ENCODE measurements at places on chromosomes 4 and X.
A peak's percentile ranks its signal among the peaks of the same experiment; 100 is the strongest.

GRCh38 chrX:48474127-48474526, 1.9 kb upstream of the FTSJ1 start:
- DNase-seq = peak; percentile 39

DNA sequence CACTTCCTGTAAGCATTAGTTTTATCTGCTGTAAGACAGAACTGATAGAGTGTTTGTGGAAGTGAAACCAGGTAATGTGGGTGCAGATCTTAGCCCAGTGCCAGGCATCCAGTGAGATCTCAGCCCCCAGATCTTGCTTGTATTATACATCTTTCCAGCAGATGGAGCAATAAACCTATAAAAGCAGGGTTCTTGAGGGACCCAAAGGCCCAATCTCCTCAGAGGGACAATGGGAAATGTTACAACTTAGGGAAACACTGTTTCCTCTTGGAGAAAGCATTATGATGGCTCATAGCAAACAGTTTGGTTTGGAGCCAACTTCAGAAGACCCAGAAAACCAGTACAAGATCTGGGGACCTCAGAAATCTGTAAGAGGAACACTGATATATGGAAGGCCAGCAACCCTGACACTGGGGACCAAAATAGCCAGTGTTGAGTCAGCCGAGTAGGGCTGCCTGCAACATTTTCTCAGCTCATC, 206.3 kb downstream of the SLC7A11 start:
- DNase-seq = peak; percentile 86

GRCh38 chrX:154719132-154719675, 31.7 kb downstream of the GAB3 start:
- DNase-seq = peak; percentile 80

GRCh38 chr4:184383497-184384055, 90.8 kb downstream of the IRF2 start:
- DNase-seq = peak; percentile 96

GRCh38 chrX:12011075-12011474, 127.2 kb upstream of the FRMPD4 start:
- no peak for DNase-seq

DNA sequence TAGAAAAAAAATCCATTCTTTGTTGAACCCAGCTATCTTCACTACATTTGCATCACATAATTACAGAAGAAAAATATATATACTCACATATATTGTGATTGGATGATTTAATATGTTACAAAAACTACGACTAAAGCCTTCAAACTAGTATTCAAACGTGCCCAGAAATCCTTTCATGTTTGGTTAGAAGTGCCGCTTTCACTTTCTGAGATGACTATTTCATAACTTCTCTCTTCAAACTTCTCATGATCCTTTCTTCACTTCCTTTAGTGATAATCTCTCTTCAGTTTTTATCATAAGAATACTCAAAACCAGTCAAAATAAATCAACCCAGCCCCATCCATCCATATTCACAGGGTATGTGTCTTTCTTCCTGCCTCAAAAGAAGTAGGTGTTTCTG, 50.8 kb upstream of the NAF1 start:
- no peak for DNase-seq

- DNase-seq = no peak
Observed at GRCh38 chrX:115504167-115504566, 56.8 kb upstream of the PLS3 start.

- no peak for DNase-seq
Observed at GRCh38 chr4:175238827-175239517, 320.8 kb downstream of the ADAM29 start.

- DNase-seq = peak; percentile 75
Observed at GRCh38 chr4:76546759-76547742, 112.0 kb downstream of the SHROOM3 start.

DNA sequence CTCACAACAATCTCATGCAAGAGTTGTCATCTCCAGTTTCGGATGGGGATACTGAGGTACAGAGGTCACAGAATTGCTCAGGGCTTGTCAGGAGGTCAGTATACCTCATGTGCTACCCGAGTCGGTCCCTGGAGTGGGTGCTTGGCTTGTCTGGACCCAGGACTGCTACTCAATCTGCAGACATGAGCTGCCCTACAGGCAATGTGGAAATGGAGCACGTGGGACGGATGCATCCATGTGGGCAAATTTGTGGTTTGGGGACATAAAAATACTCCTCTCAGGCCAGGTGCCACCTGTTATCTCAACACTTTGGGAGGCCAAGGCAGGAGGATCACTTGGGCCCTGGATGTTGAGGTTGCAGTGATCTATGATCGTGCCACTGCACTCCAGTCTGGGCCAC, 15.8 kb downstream of the USP11 start:
- no peak for DNase-seq

DNA sequence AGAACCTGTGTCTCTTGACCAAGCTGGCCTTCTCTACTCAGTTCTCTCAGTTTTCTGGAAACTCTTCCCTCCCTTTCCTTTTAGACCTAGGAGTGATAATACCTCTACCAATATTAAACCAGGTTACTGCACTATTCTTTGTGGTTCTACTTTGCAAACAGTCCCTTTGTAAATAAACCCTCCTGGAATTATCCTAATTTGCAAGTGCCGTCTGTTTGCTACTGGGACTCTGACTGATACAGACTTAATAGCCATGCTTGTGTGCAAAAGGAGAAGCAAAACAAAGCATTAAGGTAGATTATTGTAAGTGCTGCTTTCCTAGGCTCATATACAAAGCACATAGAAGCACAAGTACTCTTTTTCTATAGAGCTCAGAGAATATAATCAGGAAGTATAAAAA, 507.0 kb downstream of the INPP4B start:
- DNase-seq = no peak

- DNase-seq = peak; percentile 86
Observed at GRCh38 chr4:87555773-87556619, 26.8 kb upstream of the SPARCL1 start.

DNA sequence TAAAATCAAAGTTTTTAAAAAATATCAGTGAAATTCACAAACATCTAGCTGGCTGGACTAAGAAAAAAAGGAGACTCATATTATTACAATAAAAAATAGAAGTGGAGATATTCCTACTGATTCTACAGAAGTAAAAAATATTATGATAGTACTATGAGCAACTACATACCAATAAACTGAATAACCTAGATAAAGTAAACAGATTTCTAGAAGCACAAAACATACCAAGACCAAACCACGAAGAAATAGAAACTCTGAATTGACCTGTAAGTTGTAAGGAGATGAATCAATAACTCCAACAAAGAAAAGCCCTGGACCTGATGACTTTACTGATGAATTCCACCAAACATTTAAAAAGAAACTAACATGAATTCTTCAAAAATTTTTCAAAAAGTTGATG, 867.3 kb downstream of the PCDH18 start:
- peak; percentile 2 for DNase-seq

- no peak for DNase-seq
Observed at GRCh38 chr4:795726-796119, 30.2 kb downstream of the CPLX1 start.

- peak; percentile 18 for DNase-seq
Observed at GRCh38 chr4:7295197-7295910, 103.0 kb downstream of the SORCS2 start.

GRCh38 chr4:144318797-144319196, 178.3 kb upstream of the GYPA start:
- no peak for DNase-seq

- no peak for DNase-seq
Observed at GRCh38 chrX:41887691-41888090, 35.7 kb downstream of the CASK start.

DNA sequence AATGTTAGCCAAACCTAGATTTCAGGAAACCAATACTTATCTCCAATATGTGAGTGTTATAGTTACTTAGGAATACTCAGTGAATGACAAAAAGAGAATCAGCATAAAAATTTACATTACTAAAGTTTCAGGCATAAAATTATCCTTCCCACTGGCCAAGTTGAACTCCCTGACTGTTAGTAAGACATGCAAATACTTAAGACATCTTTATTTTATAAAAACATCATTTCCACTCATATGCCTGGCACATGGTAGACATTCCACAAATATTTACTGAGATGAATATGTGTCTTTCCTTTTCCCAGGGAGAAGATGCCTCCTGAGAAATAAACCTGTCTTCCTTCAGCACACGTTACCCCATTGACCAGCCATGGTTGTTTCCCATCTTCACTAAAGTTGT, 7.3 kb downstream of the VEGFD start:
- DNase-seq = no peak

GRCh38 chrX:114268643-114269042, 315.2 kb upstream of the HTR2C start:
- no peak for DNase-seq

DNA sequence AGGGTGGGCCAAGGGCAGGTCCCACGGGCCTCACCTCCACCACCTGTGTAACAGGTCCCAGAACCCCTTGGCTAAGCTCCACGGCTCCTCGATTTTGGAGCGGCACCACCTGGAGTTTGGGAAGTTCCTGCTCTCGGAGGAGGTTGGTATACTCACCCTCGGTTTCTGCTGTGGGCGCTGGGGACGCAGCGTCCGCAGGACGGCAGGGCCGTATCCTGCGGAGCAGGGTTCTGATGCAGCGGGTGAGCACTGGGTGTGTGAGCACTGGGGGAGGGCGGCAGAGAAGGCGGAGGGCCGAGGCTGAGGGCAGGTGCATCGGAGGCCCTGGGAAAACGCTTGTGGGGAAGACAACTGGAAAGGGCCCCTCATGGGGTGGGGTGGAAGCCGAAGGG, 11.0 kb downstream of the ATP5ME start:
- no peak for DNase-seq

DNA sequence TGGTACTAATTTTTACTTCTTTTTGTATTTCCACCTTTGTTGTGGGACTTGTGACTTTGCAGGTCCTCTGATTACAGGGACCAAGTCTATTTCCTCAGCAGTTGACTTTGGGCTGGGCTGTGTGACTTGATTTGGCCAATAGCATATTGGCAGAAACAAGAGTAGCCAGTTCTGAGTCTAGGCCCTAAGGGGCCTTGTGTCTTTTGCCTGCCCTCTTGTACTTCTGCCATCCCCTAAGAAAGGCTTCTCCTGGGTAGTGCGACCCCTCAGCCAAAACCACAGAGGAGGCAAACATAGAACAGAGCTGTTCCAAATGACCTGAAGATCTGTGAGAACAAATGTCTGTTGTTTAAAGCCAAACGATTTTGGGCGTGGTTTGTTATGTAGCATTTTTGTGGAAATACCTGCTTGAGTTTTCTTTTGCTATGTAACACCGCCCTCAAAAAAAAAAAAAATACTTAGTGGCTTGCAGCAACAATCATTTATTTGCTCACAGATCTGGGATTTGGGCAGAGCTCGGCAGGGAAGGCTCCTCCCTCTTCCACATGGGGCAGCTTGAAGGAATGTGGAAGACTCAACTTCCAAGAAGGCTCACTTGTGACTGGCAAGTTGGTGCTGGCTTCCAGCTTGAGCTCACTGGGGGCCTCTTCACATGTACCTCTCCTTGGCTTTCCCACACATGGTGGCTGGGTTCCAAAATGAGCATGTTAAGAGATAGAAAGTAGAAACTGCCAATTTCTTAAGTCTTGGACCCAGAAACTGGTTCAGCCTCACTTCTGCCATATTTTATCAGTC, 423.0 kb upstream of the CNKSR2 start:
- no peak for DNase-seq

DNA sequence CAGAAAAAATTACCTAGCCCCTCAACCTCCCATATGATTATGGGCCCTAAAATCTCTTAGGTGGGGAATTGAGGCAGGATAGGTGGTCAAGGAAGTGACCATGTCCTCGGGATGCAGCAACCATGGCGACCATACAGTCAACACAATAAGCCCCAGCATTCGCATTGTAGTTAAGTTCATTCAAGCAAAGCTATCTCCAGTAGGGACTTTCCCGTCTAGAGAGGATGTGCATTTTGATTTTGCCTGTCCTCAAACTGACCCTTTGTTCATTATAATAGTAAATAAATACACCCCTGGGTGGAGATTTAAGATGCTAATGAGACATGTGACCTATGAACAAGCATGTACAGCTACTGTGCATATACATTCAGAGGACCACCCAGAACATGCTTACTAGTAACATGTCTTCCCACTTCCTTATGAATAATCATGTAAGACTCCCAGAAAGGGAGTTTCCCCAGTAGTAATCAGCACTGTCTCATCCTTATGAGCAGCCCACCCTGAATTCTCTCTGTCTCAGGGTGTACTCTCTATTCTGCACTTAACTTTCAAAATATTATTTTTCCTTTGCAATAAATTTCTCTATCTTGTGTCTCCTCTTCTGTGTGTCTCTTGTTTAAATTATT, 74.3 kb downstream of the NUDT11 start:
- no peak for DNase-seq

DNA sequence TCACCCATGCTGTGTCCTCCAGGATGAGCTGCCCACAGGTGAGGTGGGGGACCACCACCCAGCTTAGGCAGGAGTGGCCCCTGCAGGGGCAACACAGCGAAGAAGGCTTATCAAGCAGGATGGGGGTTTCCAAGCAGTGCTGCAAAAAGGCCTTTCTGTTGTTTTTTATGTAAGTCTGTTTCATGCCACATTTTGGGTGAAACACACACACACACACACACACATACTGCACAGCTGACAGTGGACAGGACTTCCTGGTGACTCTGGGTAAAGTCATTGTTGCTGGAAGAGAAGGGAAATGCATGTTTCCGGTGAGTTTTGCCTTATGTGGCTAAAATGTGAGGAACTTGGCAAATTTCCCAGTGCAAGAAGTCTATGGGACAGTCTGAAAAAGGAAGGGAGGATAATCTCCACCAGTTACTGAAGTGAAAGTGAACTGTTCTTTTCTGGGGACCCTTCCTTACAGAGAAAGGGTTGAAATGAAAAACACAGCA, 119.2 kb downstream of the IRF2 start:
- peak; percentile 99 for DNase-seq

- DNase-seq = no peak
Observed at GRCh38 chr4:28755081-28755480, 1894.4 kb downstream of the STIM2 start.

DNA sequence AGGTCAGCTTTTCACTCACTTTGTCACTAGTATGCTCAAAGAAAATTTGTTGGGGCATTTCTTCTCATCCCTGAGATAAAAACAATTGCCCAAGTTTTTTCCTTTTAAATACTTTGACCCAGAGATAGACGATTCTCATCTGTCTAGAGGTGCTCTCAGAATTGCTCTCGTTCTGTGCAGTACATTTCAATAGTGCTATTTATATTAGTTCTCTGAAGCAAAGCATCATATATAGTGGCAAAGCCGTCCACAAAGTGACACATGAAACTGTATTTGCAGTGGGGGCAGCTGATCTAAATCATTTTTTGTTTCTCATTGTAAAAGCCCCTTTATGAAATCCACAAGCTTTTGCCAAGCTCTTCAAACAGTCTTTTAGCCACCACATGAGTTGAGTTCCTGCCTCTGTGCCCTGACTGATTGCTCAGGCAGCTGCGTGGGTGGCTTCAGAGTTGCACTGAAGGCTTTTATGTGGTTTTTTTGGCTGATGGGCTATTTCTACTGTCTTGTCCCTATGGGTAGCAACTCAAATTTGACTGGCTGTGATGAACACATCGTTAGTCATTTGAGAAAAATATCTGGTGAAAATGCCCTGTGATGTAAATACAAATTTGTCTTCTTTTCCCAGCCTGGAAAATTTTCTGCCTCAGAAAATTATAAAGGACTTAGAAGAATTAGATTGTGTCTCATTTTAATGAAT, 119.1 kb upstream of the OTUD4 start:
- DNase-seq = peak; percentile 31

- DNase-seq = no peak
Observed at GRCh38 chr4:45944000-45944399, 179.9 kb downstream of the GABRG1 start.

GRCh38 chrX:101656817-101657216, 2.8 kb downstream of the ARMCX2 start:
- DNase-seq = no peak
